ENCODE measurements at places on chromosomes 3 and 15.

GRCh38 chr3:7630925-7631324 is 770.0 kb downstream of the GRM7 start:
- DNase-seq: no peak

- peak; percentile 10 for DNase-seq
These were observed 1.3 kb downstream of the SMC4 start for GRCh38 chr3:160400702-160401150.

- no peak for DNase-seq
These were observed 430.0 kb upstream of the DPH6 start for GRCh38 chr15:35975941-35976340.

GRCh38 chr3:117234331-117234730 is 524.8 kb downstream of the TUSC7 start:
- no peak for DNase-seq

DNA sequence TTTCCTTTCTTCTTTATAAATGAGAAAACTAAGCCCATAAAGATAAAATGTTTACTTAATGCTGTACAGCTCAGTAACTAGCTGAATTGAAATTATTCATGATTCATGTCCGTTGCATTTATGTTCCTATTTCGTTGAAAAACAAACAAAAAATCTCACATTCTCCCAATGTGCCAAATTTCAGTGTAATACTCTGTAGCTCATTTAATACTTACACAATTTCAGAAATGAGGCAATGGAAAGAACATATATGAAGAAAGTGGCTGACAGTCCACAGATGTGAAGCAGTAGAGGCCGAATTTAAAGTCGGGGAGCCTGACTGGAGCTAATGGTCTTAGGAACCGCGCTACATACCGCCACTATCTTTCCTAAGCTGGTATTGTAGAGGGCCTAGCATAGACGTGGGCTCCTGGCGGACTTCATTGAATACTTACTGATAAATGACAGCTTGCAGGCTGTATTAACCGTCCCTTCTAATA is 651 bp downstream of the PLSCR2 start:
- no peak for DNase-seq

- no peak for DNase-seq
These were observed 15.1 kb downstream of the KNG1 start for GRCh38 chr3:186732169-186732766.

GRCh38 chr3:16807391-16807790 is 77.4 kb upstream of the PLCL2 start:
- DNase-seq: no peak

GRCh38 chr15:88450125-88450798 is 16.9 kb downstream of the MRPL46 start:
- DNase-seq: peak; percentile 24

- DNase-seq: no peak
These were observed 36.8 kb upstream of the KLHL25 start for GRCh38 chr15:85831415-85832113.

DNA sequence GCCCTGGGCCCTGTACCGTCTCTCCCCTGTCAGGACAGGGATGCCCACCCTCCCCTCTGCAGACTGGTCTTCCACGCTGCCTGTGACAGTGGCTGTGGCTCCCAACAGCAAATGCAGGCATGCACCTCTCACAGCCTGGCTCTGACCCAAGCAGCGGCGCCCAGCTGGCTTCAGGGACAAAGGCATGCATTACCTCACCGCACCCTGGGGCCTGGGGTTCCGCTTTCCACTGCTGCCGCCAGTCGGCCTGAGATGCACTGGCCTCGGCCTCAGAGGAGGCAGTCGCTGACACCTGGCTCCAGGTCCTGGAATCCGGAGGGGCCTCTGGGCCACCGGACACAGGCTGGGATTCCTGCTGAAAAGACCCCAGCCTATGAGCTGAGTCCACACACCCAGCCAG is 70.3 kb downstream of the SCN5A start:
- DNase-seq: no peak

DNA sequence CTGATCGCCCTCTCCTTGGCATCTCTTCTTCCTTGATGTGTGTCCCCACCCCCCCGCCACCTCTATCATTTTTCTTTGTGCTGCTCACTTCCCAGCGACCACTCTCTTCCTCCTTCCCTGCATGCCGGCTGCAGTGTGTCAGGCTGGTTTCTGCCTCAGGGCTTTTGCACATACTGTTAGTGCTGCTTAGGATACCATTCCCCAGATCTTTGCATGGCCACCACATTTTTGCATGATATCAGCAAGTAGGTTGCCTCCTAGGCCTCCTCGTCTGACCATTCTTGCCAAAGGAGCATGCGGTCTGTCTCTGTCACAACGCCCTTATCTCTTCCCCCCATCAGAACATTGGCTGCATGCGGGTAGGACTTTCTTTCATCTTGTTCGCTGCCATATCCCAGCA is 12.5 kb downstream of the FBLN2 start:
- DNase-seq: no peak

- DNase-seq: no peak
These were observed 632.2 kb downstream of the MAGI1 start for GRCh38 chr3:65406470-65406869.

DNA sequence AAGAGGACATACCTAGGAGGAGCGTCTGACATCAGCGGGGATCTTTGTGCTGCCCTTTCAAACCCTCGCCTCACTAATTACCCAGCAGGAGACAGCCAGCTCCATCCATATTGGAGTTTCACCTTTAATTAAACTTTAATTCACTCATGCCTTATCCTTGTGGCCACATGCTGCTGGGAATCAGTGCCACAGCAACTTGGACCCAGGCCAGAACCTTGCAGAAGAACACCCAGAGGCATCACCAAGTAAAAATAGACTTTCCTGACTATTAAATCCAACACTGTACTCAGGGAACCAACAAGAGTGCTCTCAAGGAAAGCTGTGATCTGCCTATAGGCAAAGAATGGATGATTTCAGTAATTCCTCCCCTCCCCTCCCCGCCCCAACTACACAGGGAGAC is 23.9 kb downstream of the EIF1B start:
- no peak for DNase-seq

GRCh38 chr15:83155942-83156341 is 48.5 kb downstream of the TM6SF1 start:
- DNase-seq: no peak

DNA sequence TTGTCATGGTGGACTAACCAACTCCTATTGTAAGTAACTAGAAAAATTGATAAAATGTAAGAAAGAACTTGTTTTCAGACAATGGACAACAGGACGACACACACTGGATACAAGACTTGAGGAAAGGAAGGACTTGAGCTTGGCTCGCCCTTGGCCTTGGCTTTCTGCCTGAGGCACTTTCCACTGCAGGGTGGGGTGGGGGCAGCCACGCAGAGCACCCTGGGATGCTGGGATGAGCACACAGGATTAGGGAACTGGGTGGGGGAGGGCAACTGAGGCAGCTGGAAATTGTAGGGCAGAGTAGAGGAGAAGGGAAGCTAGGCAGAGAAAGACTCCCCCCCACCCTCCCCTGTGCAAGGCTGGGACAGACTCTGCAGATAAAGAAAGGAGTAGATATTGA is 25.5 kb upstream of the HHATL start:
- no peak for DNase-seq

- DNase-seq: no peak
These were observed 22.6 kb downstream of the XYLB start for GRCh38 chr3:38369186-38369585.

DNA sequence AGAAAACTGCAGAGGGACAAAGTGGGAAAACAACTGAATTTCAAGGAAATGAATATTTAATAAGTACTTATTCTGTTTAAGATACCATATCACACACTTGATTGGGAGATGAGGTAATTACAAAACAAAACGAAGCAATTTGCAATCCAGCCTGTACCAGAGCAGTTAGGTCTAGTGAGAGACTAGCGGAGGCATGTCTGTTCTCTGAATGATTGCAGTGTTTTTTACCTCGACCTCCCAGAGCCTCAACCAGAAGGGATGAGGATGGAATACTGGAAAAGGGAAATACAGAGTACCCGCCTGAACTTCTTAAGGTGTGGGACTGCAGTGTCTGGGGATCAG is 59.5 kb downstream of the PIK3CB start:
- no peak for DNase-seq

DNA sequence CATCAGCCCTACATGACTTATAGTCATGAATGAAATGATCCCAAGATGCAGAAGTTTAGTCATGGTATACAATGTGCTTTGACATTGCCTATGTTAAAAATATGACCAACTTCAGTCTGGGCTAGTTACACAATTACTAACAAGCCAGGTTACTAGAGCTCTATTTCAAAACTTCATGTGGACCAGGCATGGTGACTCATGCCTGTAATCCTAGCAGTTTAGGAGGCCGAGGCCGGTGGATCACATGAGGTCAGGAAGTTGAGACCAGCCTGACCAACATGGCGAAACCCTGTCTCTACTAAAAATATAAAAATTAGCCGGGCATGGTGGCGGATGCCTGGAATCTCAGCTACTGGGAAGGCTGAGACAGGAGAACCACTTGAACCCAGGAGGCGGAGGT is 613.0 kb downstream of the CADM2 start:
- no peak for DNase-seq

DNA sequence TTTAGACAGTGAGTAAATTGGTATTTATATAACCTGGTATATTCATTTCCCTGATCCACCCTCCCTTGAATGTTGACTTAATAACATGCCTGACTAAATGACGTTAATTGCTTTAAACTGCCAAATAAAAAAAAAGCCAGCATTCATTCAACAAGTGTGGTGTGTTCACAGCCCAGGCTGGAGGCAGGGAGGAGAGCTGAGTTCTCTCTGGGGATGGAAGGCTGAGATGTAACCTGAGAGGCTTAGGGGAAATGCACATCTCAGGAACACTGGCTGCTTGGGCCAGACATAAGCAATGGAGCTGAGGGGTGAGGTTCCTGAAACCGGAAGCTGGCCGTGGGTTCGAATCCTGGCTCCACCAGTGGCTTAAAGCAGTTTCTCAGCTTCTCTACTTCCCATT is 17.3 kb downstream of the CACNA2D3 start:
- DNase-seq: no peak

DNA sequence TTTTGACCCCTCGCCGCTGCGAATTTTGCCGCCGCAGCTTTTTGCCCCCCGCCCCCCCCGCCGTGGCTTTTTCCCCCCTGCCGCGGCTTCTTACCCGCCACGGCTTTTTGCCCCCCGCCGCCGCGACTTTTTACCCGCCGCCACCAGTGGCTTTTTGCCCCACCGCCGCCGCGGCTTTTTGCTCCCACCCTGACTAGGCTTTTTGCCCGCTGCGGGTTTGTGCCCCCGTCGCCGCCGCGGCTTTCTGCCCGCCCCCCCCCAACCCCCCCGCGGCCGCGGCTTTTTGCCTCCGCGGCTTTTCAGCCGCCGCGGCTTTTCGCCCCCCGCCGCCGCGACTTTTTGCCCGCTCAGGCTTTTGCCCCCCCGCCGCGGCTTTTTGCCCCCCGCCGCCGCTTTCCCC is 598.1 kb downstream of the GOLGA6L6 start:
- no peak for DNase-seq

DNA sequence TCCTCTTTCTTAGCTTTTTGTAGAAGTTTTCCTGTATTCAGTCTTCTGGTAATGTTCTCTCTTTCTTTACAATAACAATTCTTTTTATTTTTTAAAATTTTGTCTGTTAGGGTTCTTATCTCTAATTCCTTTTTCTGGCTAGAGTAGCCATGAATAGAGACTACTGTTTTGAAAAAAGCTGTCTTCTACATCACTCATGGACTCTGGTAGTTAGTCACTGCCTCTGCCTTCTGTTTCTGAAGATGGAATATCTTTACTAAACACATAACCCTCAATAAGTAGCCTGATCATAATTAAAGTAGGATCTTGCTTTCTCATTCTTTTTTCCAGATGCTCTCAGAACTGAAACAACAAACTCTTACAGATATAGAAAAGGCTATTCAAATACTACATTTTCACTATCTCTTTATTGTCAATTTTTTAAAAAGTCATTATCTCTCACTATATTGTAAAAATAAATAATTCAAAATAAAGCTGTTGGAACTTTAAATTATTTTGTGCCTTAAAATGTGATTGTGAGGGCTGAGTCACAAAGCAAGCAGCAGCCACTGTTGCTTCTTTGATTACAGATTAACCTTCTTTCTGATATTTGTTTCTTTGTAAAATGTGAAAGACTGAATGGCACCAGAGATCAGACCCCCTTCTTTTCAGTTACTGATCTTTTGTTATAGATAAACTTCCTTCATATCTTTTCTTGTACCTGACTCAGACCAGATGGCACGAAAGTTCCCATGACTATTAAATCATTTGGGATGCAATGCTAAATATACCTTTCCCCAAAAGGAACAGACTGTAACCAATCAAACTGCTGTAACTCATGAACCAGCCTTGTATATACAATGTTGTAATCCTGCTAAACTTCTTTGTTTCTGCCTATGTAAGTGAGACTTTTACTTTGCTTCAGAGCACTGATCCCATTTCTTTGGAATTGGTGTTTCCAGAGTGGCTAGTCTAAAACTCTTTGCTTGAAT is 1159.5 kb downstream of the IGSF11 start:
- DNase-seq: no peak

GRCh38 chr15:101611580-101612299 is 40.4 kb downstream of the TM2D3 start:
- DNase-seq: no peak

DNA sequence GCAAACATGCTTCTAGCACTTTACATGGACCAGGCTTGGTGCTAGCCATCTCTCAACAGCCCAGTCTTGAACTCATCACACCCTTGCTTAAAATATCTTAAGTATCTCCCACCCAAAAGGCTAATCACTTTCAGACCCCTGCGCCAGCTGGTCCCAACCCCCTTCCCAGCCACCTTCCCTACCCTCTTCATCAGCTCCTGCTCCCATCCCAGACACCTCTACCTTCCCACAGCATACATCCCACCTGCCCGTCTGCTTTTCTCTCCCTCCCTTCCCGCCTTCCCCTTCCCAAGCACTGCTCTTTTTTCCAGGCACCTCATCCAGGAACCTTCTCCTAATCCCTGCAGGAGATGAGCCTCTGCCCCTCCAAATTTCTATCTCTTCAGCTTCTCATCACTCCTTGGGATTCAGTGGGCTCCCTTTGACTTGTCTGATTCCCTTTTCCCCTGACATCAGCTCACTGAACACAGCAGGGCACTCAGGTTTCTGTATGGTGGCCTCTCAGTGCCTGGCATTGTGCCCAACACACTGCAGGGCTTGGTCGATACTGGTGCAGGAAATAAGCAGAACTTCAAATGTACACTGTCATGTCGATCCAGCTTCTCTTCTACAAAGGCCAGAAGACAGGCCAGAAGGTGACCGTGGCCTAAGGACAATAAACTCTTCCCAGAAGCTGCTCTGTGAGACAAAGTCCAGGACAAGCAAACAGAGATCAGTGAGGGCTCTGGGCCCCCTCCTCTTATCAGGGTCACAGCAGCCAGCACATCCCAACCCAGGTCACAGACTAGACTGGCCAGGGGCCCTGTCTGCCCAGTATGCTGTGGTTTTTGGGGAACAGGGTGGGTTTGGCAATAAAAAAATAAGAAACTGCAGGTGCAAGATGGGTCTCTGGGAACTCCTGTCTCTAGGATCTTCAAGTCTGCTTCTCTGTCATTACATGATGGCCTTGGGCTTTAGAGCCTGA is 2.2 kb upstream of the ITIH1 start:
- no peak for DNase-seq

All from activated T-cell treated with anti-CD3 and anti-CD28 coated beads for 4 hours (primary cell).